Activated naive CD4-positive, alpha-beta T cell treated with anti-CD3 and anti-CD28 coated beads, Interleukin-2, amount 10 ng/mL, durations not matched to agents 7 days and 5 days (primary cell): ENCODE measurements at places on chromosomes 4 and X.

- no peak for DNase-seq
These were observed 43.3 kb upstream of the MBNL3 start for GRCh38 chrX:132532097-132532496.

DNA sequence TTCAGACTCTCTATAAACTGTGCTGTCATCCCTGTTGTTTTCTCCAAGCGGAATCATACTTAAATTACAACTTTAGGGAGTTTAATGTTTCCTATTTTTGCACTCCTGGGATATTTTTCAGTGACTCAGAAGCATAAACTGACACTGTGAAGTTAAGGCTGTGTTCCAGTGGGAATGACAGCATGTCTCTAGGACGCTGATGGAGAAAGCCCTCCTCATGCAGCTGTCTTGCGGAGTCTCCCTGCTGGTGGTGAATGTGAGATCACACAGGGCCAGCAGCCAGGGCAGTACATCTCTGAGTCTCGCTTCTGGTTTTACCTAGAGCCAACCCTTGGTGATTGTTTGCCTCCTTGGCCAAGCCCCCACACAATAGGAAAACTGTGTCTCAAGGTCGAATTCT lies 53.3 kb downstream of the NFKB1 start:
- DNase-seq: no peak

GRCh38 chr4:31678356-31678755 lies 958.2 kb downstream of the PCDH7 start:
- no peak for DNase-seq

GRCh38 chr4:33739884-33740632 lies 2504.3 kb downstream of the ARAP2 start:
- DNase-seq: no peak

DNA sequence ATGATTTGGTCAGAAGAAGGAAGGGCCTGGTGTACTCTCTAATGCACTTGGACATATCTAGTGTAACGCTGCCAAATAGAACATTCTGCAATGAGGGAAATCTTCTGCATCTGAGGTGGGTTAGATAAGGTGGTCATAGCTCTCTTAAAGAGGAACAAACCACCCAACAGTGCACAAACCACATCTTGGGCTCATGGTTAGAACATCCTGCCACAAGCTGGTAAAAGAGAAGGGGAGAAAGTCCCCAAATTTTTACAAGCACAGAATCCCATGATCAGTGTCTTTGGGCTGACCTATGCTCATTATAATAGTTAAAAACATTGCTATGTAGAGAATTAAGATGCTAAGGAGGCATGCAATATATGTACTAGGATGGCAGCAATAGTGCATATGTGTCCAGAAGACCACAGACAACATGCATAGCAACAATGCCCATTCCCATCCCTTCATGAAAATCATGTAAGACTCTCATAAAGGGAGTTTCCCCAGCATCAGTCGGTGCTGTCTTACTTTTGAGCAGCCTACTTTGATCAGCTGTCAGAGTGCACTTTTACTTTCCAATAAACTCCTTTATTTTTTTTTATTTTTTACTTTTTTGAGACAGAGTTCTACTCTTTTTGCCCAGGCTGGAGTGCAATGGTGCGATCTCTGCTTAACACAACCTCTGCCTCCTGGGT lies 99.7 kb upstream of the SLC7A11 start:
- DNase-seq: no peak

GRCh38 chr4:94523617-94524016 lies 71.9 kb downstream of the PDLIM5 start:
- no peak for DNase-seq

DNA sequence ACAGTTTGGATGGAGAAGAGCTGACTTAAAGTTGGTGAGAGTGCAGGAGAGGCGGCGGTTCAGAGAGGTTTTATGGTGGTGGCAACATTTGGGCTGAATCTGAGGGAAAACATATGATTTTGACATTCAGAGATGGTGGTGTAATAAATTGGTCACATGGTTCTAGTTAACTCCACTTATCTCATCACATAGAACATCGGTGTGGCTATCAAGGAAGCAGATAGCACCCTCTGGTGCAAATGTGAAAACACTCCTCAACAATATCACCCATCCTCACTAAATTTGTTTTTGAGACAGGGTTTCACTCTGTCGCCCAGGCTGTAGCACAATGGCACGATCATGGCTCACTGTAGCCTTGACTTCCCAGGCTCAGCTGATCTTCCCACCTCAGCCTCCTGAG lies 28.8 kb downstream of the SUPT20HL2 start:
- no peak for DNase-seq

GRCh38 chrX:79139446-79139845 lies 5.0 kb upstream of the GPR174 start:
- no peak for DNase-seq

DNA sequence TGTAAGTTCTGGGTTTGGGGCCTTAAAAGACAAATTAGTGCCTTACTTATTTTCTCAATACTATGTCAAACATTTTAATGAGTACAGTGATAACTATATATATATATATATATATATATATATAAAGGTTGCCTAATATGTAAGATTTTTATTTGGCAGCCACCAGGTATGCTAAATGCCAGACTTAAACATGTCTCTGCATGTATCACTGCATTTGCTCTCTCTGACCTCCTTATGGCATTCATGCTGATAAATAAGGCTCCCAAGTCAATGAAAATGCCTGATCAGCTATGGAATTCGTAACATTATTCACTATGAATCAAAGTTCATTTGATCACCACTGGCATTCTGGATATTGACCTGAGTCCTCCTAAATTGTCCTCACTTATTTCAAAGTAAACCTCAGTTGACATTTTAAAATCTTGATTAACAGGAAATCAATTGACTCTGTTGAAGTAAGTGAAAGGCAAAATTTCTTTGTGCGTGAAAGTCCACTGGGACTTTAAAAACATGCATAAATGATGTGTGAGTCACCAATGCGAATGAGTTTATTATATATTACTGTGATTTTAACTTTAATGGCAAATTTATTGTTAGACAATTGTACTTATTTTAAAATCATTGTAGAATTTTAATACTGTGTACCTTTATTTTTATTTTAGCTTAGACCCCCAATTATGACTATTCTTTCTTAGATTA lies 29.2 kb upstream of the AREG start:
- no peak for DNase-seq
